ENCODE measurements at places on chromosomes 2 and 18.
A peak's percentile ranks its signal among the peaks of the same experiment; 100 is the strongest.

GRCh38 chr2:32277363-32277673 is 386 bp upstream of the YIPF4 start:
- no peak for DNase-seq

- DNase-seq: no peak
These were observed 768.9 kb upstream of the CDH7 start for GRCh38 chr18:64981915-64982314.

- no peak for DNase-seq
These were observed 271.9 kb downstream of the RNF144A start for GRCh38 chr2:7189106-7189505.

DNA sequence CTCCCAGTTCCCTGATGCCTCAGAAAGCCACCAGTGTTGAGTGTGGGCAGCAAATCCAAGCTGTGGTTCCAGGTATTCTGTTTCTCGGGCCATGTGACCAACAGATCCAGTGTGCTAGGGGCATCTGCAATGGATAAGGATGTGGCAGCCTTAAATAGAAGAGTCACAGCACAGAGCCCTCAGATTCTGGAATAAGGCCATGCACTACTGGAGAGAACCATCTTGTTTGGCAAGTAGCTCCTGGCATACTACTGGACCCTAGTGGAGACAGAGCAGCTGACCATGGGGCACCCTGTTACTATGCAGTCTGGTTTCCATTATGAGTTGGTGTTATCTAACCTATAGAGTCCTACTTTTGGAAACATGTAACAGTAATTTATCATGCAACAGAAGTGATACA is 53.3 kb upstream of the ZBTB7C start:
- no peak for DNase-seq

GRCh38 chr2:66170744-66171330 is 264.1 kb upstream of the MEIS1 start:
- no peak for DNase-seq

- no peak for DNase-seq
These were observed 54.6 kb downstream of the BAZ2B start for GRCh38 chr2:159561786-159562185.

DNA sequence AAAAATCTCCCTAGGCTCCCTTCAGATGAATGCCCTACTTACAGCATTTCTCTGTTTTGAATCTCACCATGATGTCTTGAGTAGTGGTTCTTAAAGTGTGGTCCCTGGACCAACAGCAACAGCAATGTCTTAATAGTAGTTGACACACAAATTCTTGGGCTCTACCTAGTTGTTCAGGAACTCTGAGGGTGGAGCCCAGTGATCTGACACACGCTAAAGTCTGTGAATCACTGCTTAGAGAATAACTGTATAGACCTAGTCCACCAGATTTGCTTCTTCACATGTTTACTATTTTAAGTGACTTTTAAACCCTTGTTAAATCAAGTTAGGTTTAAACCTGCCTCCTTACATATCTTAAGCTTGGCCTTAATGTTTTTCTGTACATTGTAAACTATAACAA is 47.6 kb upstream of the ARHGAP15 start:
- no peak for DNase-seq

GRCh38 chr2:152594022-152594766 is 123.1 kb downstream of the PRPF40A start:
- no peak for DNase-seq

DNA sequence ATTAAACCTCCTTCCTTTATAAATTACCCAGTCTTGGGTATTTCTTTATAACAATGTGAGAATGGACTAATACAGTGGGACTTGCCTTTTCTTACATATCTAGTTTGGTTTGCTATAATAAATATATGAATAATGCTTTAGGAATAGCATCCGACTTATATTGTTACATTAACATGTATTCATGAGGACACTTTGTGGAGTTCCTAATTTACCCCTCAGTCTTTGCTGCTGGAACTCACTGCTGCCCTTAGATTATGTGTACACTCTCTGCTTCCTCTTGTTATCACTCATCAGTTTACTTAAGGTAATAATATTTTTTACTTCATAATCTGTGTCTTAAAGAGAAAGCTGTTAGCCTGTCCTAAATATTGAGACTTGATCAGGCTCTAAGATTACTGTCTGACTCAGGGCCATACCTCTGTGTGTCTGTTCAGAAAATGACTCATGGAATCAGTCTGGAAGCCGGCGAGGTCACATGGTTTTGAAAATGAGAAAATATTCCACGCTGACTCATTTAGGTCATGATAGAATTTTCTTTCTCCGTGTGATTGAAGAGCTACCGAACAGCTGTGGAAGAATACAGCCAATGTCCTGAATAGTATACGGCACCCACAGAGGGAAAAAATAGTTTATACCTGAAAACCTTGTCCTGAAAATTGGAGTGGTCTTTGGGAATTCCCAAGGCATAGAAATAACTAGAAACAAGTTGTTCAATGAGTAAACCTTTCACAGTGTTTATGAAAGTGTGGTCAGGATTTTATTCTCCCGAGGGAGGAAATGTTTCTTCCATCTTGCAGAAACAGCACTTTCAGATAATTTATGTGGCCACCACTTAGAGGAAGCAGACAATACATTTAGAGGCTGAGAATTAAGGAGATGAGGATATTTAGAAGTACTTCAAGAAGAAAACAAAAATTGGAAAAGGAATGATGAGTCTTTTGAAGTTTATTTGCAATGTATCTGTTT is 156.4 kb downstream of the DSEL start:
- peak; percentile 85 for DNase-seq

DNA sequence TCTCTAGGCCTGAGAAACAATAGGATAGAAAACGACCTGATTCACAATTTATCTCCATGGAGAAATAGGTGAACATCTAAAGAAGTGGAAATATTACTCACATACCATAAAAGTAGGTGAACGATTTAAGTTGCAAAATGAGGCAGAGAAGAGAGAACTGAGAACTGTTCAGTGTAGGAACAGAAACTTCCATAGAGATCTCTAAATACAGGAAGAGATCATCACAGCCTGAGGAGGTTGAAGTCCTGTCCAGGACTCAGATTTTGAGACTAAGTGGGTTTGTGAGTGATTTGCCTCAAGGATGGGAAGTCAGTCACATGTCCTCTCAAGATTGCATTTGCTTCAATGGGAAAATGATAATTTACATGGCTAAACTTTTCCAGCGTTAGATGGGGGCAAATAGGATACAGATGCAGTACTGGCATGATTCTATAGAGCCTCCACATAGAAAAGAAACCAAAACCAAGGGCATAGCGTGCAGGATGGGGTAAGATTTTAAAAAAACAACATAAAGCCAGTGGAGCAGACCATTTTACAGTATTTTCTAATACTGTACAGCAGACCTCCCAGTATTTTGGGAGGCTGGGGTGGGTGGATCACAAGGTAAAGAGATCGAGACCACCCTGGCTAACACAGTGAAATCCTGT is 68.8 kb downstream of the MEP1B start:
- no peak for DNase-seq

- DNase-seq: no peak
These were observed 21.5 kb upstream of the TMEM87B start for GRCh38 chr2:112033600-112033999.

GRCh38 chr2:98923244-98923940 is 12.6 kb downstream of the CRACDL start:
- no peak for DNase-seq

DNA sequence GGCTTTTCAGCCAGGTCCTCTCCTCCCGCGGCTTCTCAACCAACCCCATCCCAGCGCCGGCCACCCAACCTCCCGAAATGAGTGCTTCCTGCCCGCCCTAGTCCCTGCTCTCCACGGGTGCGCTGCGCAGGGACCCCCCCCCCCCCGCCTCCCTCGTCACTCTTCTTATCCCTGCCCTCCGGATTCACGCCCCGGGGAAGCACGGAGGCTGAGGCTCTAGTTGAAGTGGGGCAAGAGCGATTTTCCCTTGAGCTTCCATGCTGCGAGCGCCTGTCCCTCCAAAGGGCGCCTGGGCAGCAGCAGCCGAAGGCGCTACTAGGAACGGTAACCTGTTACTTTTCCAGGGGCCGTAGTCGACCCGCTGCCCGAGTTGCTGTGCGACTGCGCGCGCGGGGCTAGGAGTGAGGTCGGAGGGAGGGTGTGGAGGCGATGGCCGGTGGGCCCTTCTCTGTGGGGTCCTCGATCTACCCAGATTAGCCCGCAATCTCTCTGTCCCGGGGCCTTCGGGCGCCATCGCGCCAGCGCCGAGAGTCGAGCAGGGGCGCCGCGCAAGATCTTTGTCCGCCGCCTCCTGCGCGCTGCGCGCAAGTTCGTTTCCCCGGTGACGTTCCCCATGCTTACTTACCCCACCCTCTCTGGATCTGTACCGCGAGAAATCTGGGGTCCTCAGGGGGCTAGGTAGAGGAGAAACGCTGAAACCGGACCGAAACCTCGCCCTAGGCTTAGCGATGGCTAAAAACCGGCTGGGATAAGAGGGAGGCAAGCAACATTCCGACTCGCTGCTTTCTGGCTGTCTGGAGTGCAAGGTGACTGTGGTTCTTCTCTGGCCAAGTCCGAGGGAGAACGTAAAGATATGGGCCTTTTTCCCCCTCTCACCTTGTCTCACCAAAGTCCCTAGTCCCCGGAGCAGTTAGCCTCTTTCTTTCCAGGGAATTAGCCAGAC is 677 bp downstream of the GAD1 start:
- DNase-seq: no peak

GRCh38 chr18:13809531-13810255 is 14.3 kb upstream of the MC5R start:
- no peak for DNase-seq

- DNase-seq: peak; percentile 7
These were observed 153.9 kb downstream of the INSIG2 start for GRCh38 chr2:118242216-118242615.

- DNase-seq: no peak
These were observed 320.9 kb upstream of the ETAA1 start for GRCh38 chr2:67076239-67076624.

DNA sequence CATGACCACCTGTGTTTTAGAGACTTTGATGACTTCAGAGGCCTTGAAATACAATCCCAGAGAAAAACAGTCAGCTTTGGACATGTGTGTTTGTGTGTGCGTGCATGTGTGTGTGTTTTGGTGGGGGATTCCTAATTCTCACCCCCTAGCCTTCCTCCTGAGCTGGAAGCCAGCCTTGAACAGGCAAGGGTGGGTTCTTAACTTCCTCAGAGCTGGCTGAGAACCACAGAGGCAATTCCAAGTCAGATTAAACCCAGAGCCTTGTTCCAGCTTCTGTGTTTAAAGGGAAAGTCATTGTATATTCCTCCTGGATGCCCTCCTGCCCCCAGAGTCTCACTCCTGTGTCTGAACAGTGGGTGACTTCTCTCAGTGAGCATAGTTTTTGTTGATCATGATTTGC is 45.2 kb upstream of the MGAT4A start:
- no peak for DNase-seq

GRCh38 chr2:226835796-226836547 is at the start of gene RHBDD1:
TSS of gene RHBDD1 (plus strand) at chr2:226836054. CDS start at chr2:226864694, 28,640 bp downstream.
- peak; percentile 99 for DNase-seq

DNA sequence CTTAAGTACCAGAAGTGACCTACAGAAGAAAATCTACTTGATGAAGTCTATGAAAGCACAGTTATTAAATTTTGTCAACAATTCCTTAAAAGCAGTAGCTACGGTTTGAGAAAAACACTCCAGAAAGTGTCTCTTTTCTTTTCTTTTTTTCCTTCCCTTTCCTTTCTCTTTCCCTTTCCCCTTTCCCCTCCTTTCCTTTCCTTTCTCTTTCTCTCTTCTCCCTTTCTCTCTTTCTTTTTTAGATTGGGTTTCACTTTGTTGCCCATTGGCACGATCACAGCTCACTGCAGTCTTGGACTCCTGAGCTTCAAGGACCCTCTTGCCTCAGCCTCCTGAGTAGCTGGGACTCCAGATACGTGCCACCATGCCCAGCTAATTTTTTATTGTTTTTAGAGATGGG is 2.6 kb upstream of the ALMS1 start:
- no peak for DNase-seq

- no peak for DNase-seq
These were observed 81.9 kb downstream of the CD226 start for GRCh38 chr18:69865776-69866175.

DNA sequence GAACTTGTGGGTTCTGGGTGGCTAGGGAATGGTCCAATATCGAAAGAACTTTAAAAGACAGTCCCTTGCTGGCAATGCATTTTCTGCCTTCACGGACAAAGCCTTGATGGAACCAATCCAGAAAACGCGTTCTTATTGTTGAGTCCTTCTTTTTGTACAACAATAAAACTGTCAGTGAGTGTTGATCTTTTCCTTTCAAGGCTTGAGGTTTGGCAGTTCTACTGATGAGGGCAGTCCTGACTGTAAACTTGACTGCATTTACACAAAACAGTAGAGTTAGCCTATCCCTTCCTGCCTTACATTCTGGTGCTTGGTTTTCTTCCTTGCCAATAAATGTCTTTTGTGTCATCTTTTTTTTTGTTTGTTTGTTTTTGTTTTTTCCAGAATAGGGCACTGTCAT is 2.5 kb upstream of the UGT1A7 start:
- DNase-seq: no peak

DNA sequence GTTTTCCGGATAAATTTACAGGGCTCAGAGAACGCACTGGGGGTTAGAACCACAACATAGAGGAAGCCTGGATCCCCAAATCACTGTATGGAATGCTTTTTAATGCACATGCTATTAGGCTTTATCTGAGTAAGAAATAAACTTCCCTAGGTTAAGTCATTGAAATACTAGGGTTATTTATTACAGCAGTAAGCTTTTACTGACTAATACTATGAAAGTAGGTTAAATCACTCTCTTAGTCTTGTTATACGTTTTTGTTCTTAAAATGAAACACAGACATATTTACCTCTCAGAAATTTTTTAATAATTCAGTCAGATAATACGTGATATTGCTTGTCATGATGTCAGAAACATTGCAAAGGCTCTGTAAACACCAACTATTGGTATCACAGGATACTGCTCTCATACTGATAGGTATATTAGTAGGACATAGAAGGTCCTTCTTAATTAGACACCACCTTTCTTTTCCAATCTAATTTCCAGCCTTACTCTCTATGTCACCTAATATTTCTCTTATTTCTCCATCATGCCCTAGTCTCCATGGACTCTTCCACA is 162.7 kb upstream of the NYAP2 start:
- DNase-seq: no peak

DNA sequence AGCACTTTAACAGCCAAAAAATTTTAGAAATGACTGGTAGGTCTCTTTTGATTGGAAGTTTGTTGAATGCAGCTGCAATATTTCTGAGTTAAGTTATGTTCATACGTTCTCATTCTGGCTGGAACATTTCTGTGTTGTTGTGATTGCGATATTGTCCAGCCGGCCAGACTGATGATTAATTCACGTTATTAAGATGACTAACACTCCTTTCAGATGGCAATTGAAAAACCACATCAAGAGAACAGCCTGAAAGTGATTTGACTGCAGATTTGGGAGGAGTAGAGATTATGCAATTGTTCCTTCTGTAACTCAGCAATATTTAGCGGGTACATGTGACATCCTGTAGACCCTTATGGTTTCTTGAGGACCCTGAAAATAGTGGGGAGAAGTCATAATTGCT is 133.7 kb downstream of the FBXO15 start:
- DNase-seq: peak; percentile 29

All from GM03348 (cell line).